Cardiac muscle cell (in vitro differentiated cells and primary cell): ENCODE measurements at places on chromosomes 6 and 20.

GRCh38 chr6:169164451-169164850, 89.2 kb downstream of the THBS2 start:
- no peak for DNase-seq

- no peak for DNase-seq
Observed at GRCh38 chr6:45472382-45472781, 94.6 kb upstream of the SUPT3H start.

- no peak for DNase-seq
Observed at GRCh38 chr20:11032611-11033010, 358.8 kb upstream of the JAG1 start.

GRCh38 chr20:57124800-57125517, 141.5 kb downstream of the BMP7 start:
- DNase-seq, result no peak

DNA sequence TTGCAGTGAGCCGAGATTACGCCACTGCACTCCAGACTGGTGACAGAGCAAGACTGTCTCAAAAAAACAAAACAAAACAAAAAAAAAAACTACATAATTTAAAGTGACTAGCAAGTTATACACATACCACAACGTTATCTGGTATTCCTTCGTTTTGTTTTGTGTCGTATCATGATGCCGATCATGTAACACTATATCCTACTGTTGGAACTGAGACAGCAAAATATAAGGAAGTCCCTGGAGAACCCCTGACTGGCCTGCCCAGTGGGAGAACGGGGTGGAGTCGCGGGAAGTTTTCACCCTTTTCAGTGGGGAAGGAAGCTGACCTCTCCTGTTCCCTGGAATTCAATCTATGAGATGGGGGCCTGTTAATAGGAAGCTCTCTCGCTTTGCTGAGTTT, 15.1 kb downstream of the SOX4 start:
- no peak for DNase-seq

GRCh38 chr20:34110745-34111641, 1.1 kb downstream of the EIF2S2 start:
- DNase-seq, result peak; percentile 87

- DNase-seq, result no peak
Observed at GRCh38 chr6:167113047-167113754, 9.7 kb upstream of the CCR6 start.

- DNase-seq, result peak; percentile 13
Observed at GRCh38 chr6:139436200-139436956, 61.9 kb upstream of the CITED2 start.

- DNase-seq, result no peak
Observed at GRCh38 chr6:28322661-28323060, 13.3 kb downstream of the ZSCAN31 start.

- no peak for DNase-seq
Observed at GRCh38 chr6:156464100-156464878, 312.9 kb upstream of the ARID1B start.

GRCh38 chr6:150659046-150659763, 59.5 kb downstream of the PLEKHG1 start:
- no peak for DNase-seq

- peak; percentile 11 for DNase-seq
Observed at GRCh38 chr6:6384520-6384919, 64.1 kb upstream of the F13A1 start.

DNA sequence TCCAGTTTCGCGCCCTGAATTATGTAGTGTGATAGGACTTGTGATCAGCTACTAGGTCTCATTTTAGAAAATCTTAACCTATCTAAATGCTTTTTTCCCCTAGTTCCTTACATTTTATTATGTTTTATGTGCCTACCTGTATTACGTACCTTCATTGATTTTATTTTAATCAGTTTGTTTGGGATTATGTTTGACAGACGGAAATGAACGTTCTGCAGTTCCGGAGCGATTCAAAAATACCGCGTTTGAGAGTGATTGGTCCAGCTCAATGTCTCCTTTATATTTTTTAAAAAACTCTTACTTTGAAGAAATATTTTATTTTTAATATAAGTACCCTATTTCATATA, 114.3 kb upstream of the BTN3A2 start:
- DNase-seq, result peak; percentile 63

DNA sequence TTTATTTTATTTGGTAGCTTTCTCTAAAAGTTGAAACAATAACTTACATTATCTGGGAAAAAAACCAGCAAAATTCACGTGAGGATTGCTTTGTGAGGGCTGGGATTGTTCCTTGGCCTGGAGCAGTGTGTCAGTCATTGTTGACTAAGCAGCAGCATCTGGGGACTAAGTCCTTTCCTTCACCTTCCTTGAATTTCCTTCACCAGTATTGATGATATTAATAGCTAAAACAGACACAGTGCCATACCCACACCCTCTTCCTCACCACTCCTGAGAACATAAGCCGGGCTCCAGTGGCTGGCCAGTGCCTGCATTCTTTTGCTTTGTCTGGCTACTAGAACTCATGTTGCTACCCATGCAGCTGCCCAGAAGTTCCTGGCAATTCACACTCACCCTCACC, 23.7 kb downstream of the PLCB1 start:
- no peak for DNase-seq

- no peak for DNase-seq
Observed at GRCh38 chr20:49351775-49352174, 73.9 kb upstream of the ZNFX1 start.

- DNase-seq, result no peak
Observed at GRCh38 chr6:167214206-167214605, 56.4 kb upstream of the GPR31 start.

DNA sequence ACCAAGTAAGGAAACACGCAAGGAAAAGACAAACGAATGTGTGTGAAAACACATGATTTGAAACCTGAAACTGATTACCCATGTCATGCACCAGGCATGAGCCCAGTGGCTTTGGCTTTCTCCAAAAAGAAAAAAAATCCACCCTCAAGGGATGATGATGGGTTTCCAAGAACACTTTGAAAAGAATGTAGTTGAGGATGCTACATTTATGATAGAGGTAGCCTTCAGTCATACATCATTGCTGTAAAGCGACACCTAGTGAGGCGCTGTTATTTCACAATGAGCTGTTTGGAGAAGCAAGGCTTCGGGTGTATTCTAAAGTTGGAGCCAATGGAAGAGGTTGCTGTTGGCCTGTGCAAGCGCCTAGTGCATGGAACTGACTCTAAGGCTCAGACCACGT, 124.9 kb downstream of the SCML4 start:
- DNase-seq, result no peak
